ENCODE measurements at places on chromosomes 5 and 9. TPM values are rescaled to one million over a fixed set of nuclear protein-coding genes. Genes with fewer than 3 reads are reported as not detected.

DNA sequence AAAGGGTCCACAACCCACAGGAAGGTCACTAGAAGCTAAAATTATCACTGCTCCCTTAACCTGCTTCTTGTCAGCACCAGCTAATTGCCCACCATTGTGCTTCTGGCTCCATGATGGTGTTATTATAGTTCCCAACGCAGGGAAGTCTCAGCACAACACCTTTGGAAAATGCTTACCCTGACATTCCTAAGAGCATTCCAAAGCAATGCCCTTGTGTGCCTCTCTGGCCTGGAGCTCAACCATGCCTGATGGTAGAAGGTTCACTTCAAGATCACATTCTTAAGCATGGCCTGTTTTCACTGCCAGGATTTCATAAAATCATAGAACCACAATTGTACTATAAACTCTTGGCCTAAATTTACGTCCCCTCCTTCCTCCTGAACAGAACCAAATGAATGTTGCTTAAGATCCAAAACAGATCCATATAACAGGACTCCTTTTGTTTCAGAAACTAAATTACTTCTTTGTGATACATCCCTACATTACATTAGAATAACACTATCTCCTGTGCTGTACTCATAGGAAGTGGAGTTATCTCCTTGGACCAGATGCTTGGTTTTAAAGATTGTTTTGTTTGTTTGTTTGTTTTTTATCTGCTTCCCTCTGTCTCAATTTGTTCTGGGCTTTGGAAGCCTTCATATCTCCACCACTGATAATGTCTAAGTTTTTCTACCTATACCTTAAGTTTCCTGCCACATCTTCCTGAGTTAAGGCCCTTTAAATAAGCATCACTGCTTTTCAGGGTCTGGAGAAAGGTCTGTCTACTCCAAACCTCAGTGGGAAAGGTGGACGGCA lies 32.1 kb downstream of the ARL15 start:
- DNase-seq: no peak

OR1J4 gene
- not detected for total RNA-seq

DNA sequence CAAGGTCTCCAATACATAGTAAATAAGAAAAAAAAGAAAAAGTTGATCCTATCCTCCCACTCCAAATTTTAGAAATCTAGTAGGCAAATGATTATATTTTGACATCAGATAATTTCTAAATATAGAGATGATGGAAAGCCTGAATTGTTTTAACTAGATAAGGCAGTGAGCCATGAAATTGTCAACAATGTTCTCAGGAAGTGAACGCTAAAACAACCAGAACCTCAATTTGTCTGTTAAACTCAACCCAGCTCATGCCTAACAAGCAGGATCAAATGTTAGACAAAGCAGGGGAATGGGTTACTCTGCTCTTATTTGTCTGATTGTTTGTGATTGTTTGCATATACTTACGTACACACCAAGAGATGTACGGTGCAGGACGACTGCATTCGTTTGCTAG lies 49.2 kb downstream of the ESM1 start:
- no peak for DNase-seq

DNA sequence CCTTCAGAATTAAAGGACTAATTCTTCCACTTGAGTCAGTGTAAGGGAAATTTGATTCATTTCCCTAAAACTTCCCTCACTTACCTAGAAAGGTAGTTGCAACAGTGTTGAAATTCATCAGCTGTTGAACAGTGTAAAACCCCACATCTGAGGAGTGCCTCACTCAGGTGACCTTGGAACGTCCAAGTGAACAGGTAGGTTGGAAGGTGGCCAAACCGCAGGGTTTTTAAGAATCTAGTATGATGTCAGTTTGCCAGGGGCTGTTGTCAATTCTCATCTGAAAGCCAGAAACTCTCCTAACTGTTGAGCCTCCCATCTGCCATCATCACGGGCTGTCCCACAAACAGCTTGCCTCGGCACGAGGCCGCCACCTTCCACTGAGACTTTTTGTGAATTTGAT lies 105.7 kb downstream of the TMEM174 start:
- no peak for DNase-seq

OR1N2 gene
- total RNA-seq: not detected

C5orf63 gene
- total RNA-seq: 6.4 TPM

GRCh38 chr5:172802112-172802511 lies 31.1 kb upstream of the DUSP1 start:
- no peak for DNase-seq

- DNase-seq: no peak
Observed at GRCh38 chr5:166719991-166720390, 1571.5 kb upstream of the WWC1 start.

- no peak for DNase-seq
Observed at GRCh38 chr5:58545912-58546311, 37.0 kb upstream of the RAB3C start.

DNA sequence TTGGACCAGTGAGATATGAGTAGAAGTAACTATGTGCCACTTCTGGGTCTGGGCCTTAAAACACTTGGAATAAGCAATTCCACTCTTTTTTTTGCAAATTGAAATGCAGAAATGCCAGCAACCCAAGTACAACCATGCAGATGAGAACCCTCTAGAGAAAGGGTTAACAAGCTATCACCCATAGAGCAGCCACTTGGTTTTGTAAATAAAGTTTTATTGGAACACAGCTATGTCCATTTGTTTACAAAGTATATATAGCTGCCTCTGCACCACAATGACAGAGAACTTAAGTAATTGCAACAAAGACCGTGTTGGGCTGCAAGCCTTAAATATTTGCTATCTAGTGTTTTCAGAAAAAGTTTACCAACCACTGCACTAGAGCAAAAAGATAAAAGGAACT lies 9.8 kb upstream of the TARS1 start:
- no peak for DNase-seq

- DNase-seq: no peak
Observed at GRCh38 chr9:26331223-26331622, 561.4 kb downstream of the CAAP1 start.

DNA sequence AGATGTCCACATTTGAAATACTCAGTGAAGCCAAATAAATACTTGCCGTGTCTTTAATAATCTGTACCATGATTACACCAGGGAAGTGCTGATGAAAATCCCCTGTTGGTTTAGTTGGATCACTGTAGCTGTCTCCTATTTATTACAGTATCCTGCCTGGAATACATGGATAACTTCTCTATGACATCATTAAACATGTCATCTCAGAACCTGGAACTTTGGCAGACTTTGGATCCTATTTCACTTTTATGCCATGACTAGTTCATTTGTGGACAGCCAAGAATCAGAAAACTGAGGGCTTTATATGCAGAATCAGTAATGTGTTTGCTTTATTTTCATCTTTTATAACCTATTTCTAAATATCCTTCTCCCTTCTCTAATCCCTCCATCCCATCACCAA lies at the start of gene TXNDC8:
TXNDC8 (minus strand) TSS at position 137 of the 400 bp plus-strand sequence.
- DNase-seq: no peak

DNA sequence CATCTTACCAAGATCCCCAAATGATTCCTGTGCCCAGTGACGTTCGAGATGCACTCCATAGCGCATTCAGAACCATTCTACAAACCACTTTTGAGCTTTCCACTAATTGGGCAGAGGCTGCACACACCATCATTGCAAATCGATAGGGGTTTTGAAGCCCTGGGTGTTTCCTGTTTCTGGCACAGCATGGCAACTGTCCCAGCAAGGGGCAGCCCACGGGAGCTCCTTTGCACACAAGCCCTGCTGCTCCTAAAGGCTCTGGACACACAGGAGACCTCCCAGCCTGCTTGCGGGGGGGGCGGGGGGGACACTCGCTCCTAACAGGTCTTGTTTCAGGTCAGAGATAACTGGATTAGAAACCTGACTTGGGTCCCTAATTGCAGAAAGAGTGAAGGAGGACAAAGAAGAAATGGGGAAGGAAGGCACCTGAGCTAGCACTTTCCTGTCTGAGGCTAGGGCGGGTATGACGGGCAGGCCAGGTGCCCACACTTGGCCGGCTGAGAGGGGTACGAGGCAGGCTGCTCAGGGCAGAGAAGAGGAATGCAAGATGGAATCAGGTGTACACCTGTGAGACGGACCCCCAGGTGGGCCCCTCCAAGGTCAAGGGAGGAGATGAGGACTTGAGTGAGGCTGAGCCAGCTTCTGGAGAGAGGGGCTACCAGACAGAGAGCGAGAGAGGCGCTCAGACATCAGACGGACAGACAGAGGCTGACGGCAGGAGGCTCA lies 820 bp downstream of the FBP1 start:
- DNase-seq: no peak

GRCh38 chr5:77550406-77550805 lies 58.3 kb upstream of the WDR41 start:
- no peak for DNase-seq

DNA sequence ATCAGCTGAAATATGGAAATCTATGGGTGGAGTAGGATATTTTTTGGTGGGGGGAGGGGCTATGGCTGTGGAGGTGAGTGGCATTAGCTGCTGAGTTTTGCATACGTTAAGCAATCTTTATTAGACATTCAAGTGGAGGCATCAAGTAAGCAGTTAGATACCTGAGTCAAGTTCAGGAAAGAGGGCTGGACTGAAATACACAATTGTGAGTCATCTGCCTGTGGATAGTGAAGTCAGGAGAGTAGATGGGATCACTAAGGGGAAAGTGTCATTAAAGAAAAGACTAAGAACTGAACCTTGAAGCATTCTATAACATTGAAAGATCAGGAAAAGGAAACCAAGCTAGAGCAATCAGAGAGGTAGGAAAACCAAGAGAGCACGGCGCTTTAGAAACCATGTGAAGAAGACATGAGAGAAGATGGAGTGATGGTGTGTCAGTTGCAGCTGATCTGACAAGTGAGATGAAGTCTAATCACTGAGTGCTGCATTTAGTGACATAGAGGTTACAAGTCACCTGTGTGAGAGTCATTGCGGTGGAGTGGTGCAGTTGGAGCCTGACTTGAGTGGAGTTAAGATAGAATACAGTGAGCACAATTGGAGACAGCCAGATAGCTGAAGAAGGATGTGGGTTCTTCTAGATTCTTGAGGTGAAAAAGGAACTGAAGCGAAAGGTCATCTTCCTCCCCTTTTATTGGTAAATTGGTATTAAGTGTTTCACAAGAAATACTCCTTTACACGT lies 88.7 kb downstream of the PIP5K1B start:
- no peak for DNase-seq

- no peak for DNase-seq
Observed at GRCh38 chr5:156121234-156121633, 205.7 kb upstream of the SGCD start.

GPR150 gene
- total RNA-seq: not detected

ADAMTSL2 gene
- 2.2 TPM for total RNA-seq

DNA sequence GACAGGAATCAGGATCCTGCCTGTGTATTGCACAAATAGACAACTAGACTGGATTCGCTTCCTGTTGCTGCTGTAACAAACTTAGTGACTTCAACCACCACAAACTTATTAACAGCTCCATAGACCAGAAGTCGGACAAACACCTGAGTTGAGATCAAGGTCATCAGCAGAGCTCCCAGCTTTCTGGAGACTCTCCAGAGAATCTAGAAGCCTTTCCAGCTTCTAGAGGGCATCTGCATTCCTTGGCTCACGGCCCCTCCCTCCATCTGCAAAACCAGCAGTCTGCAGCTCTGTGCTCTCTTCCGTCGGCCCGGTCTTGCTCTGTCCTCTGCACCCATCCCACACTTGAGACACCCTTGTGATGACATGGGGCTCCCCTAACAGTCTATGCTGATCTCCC lies 99.1 kb downstream of the KCNT1 start:
- no peak for DNase-seq

SCGB3A2 gene
- total RNA-seq: not detected

DNA sequence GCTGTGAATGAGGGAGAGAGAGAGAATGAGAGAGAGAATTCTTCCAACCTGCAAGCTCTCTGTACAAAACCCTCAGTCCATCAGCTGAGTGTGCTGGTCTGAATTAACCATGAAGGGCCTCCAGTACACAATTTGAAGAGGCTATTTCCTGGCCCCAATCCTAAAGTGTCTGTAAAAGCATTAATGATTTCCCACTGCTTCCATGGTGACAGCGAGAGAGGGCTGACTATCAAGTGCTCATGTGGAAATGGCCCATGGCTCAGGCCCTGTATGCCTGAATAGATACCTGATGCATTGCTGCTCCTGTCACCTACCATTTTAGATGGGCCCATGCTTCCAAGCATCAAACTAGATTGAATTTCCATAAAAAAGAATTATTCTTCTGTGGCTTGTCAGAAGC lies 592.4 kb downstream of the KIF4B start:
- DNase-seq: no peak
